CD4-positive, alpha-beta T cell treated with Interleukin-15 for 4 hours (primary cell): ENCODE measurements at places on chromosomes 2 and 18.

DNA sequence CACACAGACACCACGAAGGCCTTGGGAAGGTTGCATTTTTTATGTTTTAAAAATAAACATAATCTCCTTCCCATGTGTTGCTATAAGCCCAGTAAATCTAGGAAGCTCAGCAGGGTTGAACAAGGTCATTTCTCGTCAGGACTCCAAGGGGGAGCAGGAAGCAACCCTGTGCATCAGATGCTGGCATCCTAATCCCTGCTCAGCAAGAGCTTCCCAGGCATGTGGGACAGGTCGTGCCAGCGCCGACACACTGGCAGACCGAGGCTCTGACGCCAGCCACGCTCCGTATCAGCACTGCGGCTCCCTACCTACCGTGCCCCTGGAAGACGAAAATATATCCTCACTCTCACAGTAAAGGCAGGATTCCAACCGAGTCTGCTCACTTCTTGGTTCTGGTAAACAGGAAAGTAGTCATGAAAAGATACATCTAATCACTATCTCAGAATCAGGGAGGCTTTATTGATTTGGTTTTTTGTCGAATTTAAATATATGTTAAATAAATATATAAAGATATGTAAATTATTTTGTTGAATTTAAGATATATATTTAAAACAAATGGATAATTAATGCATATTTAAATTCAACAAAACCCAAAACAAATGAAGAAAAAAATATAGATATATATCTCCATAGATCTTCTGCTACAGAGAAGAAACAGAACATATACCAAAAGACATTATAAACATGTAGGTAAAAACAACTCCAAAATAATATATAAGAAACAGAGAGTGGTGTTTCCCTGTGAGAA lies 61.4 kb downstream of the TXNL1 start:
- no peak for DNase-seq

- no peak for DNase-seq
Measured at GRCh38 chr2:232417489-232417888, 10.8 kb downstream of the ALPG start.

- no peak for DNase-seq
Measured at GRCh38 chr2:114580691-114581090, 138.2 kb downstream of the DPP10 start.

GRCh38 chr18:55097456-55098170 lies 138.4 kb upstream of the CCDC68 start:
- no peak for DNase-seq

DNA sequence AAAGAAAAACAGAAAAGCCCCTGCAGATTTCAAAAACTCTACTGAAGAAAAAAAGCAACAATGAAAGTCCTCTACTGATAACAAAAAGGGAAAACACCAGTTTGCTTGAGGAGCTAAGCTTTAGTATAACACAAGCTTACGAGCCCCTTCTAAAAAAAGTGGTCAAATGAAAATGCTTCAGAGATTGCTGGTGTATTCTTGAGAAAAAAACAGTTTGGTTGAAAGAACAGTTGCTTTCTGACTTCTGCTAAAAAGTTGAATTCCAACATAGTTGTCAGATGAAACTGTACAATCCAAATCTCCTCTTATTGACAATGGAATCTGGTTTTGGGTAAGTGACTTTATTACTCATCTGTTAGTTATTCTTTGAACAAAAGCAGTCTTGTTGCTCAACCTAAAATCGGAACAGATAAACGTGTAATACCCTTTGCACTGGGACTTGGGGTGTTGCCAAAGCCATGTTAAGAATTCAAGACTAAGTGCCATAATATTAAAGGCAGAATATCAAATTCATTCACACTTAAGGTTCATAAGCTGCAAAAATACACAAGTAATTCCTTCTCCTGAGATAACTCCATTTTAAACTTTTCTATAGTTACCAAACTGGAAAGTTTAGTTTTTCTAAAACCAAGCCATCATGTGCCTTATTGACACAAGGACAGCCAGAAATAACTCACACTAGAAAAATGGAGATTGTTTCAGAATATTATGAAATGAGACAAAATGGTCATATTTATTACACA lies 45.3 kb upstream of the SPAG16 start:
- no peak for DNase-seq

DNA sequence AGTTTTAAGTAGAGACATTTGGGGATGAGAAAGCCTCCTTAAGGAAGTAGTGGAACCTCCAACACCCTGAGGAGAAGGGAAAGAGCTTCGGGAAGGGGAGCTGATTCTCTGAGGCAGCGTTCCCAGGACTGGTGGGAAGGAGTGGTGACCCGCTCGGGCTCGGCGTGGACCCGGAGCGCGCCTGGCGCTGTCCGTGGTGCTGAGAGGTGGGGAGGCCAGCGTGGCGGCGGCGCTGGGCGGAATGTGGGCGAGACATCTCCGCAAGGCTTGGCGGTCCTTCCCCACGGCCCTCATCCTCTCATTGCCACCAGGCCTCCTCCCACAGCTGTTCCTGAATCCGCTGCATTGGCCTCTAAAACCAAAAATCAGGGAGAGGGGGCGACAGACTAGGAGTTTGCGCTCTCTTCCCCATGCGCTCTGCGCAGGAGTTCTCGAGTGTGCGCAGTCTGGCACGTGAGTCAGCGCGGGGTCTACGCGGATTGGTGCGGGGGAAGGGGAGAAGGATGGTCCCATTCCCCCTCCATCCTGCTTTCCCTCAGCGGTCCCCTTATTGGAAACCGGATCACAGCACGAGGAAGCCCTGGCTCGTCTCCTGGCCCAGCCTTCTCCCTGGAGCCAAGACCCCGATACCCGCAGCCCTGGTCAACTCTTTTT lies 857 bp downstream of the RESP18 start:
- no peak for DNase-seq

DNA sequence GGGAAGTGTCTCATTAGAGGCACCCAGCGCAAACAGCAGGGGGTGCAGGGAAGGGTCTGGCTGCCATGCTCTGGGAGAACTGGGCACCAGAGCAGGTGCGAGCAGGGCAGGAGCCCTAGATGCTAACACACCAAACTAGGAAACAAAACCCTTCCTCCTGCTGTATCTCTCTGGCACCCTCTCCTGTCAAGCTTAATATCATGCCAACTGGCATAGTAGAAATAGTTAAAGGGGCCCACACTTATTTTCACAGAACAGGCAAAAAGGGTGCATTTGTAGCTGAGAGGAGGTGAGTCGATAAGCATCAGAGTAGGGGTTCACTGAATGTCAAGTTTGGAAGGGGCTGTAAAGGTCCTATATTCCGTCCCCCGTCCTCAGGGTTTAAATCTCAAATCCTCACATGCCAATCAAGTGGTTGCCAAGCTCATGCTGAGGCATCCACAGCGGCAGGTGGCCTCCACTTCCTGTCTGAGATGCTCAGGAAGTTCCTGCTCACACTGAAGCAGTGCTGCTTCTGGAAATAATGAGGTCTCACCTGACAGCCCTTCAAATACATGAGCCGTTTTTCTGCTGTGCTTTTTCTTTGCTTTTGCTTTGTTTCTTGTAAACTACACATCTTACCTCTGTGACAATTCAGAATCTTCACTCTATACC lies 14.9 kb upstream of the ACKR3 start:
- no peak for DNase-seq

GRCh38 chr2:29295845-29296244 lies 180.6 kb downstream of the CLIP4 start:
- no peak for DNase-seq

DNA sequence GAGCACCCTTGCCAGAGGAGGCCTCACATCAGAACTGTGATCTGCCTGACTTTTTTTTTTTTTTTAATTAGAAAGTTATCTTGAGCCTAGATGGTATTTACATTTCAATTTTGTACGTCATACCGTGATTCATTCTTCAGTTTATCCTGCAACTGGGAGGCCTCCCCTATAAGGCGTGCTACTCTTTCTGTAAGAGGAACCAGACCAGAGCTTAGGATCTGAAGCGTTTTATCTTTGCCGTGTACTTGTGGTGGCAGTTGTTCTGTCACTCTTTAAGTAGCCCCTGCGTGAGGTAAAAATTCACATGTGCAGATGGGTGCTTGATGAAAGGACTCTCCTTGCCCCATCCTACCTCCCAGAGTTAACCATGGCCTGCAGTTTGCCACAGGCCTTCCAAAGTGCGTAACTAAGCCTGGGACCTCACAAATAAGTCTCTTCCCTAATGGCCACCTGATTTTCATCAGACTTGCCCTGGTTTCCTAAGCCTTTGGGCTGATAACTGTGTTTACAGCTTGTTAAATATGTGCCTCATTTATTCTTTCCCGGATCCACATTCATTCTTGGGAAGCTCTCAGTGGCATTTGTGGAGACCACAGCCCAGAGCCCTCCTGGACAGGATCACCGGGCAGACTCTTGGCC lies 96.0 kb downstream of the MTCL1 start:
- no peak for DNase-seq

DNA sequence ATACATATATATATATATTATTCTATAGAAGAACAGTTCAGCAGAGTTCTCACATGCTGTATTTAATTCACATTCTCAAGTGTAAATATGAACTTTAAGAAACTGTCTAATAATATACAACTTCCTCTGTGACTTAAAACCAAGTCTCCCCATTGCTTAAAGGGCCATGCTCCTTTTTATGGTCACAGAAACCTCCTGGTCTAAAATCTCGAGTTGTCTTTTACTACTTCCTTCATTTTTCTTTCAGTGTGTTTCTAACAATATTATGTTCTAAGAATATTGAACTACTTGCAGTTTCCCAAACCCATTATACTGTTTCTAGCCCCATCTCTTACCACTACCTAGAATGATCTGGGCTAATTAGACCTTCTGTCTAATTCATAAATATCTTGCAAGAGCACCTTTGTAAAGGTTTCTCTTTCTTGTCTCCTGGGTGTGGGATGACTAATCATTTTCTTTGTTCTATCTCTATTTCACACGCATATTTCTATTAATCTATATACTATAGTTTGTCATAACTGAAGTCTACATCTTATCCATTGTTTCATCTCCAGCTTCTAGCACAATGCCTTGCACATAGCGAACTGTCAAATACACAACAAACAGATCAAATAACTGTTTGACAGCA lies 48.8 kb downstream of the ERBB4 start:
- DNase-seq = no peak

DNA sequence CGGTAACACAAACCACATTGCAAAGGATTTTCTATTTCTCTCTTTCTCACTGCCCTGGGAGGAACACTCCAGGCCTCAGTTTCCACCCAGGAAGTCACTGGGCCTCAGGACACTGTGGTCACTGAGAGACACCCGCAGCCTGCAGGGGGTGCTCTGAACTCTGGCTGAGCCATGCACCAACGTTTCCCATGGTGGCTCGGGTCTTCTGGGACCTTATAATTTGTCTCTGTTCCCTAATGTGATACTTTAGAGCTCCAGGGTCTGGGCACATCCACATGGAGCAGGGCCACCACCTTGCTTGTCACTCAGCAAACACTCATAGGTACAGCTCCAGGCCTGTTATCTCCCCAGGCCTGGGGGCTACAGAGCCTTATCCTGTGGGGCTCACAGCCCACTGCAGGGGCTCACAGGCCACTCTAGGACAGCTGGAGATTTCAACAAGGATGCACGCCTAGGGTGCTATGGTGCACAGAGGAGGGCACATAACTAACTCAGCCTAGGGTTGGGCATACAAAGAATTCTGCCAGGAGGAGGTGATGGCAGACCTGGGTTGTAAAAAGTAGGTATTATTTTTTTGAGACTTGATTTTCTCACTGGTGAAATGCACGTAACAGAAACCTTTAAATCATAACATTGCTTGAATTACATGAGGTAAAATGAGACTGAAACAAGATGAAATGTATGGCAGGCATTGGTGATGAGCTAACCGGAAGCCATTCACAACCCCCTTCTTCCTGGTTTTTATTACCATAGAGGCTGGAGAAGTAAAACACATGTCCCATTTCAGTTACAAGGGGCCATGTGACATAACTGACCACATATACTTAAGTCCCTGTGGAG lies 3.0 kb upstream of the HS1BP3 start:
- no peak for DNase-seq

DNA sequence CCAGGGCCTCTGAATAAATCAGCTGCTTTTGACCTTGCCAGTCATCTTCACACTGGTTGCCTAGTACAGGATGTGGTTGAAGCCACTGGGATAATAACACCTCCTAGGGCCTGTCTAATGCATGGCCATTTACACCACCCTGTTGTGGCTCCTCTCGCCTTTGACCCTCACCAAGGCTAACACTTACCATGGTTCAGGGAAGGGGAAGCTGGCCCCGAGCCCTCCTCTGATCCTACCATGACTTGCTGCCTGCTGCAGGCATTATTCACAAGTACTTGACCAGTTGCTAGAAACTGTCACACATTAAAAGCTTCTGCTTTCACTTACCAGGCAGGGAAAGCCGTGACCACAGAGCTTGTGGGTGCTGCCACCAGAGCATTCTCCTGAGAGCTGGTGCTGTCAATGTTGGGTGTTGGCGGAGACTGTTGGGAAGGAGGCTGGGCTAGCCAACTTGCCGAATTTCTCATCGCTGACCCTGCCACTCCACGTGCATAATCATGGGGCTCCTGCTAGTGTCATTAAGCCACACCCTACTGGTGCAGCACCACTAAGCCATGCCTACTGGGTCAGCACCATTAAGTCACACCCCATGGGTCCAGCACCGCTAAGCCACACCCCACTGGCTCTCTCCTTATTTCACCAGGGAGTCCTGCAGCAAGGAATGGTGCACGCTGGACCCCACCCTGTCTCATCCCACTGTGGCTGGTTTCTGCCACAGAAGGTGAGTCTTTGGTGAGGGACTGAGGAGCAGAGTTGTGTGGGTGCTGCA lies 47.0 kb upstream of the TTC39C start:
- peak; percentile 42 for DNase-seq

DNA sequence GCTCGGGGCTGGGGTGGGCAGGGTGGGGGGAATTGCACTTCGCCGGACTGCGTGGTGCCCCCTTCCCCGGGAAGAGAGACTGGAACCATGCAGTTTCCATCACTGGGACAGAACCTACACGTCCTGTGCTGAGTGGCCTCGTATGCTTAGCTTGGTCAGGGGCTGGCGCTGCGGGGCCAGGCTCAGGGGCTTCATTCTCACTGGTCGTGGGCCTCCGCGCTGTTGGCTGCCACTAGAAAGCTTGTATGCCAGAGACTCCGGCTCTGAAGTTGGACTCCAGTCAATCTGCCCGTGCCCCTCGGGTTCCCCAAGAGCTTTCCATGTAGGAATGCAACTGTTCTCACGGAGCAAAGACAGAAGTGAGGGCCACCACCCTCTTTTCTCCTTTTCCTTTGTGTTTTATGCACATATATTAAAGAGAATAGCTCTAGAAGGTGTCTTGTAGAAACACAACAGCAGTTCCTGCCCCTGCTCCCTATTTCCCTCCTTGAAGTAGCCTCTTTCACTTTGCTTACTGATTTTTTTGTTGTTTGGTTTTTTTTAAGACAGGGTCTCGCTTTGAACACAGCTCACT lies 64.0 kb upstream of the YWHAQ start:
- no peak for DNase-seq

DNA sequence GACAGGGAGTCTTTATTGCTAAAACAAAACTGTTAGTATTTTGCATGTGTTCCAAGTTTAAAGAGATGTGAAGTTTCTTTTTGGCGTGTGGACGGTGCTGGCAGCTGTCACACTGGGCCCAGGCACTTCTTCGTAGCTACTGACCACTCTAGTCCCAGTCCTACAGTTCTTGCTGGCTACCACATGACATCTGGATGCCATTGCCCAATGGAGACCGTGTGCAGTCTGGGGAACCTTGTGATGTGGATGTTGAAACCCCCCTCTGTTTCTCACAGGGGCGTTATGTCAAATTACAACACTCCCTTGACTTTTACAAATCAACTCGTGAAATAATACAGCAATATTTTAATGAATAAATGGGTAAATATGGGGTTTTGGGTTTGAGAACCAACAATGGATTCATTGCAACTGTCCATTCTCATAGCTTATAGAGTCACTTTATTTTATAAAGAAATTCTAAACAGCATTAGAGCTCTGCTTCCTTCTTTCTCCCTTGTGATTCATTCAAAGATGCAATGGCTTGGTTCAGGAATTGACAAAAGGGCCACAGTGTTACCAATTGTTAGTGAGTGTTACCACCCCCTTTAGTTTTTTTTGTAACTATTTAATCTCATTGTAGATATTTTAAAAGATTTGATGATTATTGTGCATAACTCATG lies 1.2 kb downstream of the GPD2 start:
- no peak for DNase-seq
